ENCODE measurements at places on chromosomes 2 and 18. TPM values are rescaled to one million over a fixed set of nuclear protein-coding genes. Genes with fewer than 3 reads are reported as not detected.
A peak's percentile ranks its signal among the peaks of the same experiment; 100 is the strongest.

GRCh38 chr2:78261454-78261853, 739.3 kb upstream of the LRRTM4 start:
- DNase-seq = no peak

- no peak for DNase-seq
These were observed 363.1 kb downstream of the LRP1B start for GRCh38 chr2:141767691-141768090.

- DNase-seq = no peak
These were observed 18.9 kb downstream of the SAG start for GRCh38 chr2:233326500-233326899.

- DNase-seq = no peak
These were observed 93.3 kb downstream of the HNRNPLL start for GRCh38 chr2:38509314-38509946.

DNA sequence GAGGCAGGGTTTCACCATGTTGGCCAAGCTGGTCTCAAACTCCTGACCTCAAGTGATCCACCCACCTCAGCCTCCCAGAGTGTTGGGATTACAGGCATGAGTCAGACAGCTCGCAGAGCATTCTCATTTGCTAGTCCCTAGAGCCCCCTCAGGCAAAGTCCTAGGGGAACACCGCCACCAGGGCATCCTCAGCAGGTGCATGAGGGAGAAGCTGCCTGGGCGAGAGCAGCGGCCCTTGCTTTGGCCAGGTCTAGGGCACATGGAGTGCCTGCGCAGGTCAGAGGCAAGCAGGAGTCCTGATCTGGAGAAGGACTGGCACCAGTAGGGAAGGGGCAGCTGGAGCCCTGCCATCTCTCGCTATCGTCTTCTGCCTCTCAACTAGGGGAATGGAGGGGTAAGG, 32.4 kb downstream of the NGEF start:
- DNase-seq = no peak

- DNase-seq = no peak
These were observed 295.1 kb upstream of the RAB12 start for GRCh38 chr18:8314124-8314523.

DNA sequence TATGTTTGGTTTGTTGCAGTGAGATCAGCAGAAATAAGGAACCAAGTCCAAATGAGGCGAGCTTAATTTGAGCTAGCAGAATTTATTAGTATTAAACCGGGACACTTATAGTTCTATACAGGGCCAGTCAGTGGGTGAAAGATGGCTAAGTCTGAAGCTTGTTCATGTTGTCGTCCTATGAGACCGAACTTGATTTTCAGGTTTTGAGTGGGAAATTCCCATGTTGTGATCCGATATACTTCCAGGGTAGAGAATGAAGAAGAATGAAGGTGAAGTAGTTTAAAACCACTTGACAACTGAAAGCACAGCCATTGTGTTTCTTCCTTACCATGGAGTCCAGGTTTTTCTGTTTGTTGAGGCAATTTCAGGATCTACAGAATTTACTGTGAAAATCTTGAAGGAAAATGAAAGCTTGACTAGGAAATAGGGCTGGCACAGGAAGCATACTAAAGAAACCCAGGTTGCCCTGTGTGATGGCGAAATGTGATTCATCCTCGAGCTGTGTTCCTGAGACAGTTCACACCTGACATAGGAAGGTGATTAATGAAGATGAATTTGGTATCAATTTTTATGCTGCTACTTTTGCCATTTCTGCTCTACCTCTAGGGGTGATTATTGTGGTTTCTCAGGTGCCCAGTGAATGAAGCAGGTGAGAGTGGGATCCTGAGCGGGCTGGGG, 37.6 kb upstream of the MGAT5 start:
- no peak for DNase-seq

DNA sequence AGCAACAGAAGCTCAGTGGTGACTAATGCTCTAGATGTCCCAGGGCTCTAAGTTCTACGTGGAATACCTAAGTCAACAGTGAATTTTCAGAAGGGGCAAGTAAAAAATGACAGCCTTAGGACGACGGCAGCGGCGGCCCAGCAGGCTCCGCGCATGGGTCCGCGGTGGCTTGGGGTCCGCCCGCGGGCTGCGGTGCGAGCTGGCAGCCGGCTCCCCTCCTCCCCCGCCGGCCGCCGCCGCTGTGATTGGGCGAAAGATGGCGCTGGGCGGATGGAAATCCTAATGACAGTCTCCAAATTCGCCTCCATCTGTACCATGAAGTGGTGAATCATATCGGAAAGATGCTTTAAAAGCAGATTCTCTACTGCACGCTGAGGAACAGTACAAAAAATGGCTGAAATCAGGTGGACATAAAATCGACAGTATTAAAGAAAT, 74.7 kb downstream of the HNRNPLL start:
- no peak for DNase-seq

GRCh38 chr2:20411361-20411894, 35.4 kb upstream of the RHOB start:
- DNase-seq = peak; percentile 92

The APLF gene
- 8.2 TPM for total RNA-seq

GRCh38 chr2:18559531-18560030, 872 bp downstream of the RDH14 start:
- no peak for DNase-seq

DNA sequence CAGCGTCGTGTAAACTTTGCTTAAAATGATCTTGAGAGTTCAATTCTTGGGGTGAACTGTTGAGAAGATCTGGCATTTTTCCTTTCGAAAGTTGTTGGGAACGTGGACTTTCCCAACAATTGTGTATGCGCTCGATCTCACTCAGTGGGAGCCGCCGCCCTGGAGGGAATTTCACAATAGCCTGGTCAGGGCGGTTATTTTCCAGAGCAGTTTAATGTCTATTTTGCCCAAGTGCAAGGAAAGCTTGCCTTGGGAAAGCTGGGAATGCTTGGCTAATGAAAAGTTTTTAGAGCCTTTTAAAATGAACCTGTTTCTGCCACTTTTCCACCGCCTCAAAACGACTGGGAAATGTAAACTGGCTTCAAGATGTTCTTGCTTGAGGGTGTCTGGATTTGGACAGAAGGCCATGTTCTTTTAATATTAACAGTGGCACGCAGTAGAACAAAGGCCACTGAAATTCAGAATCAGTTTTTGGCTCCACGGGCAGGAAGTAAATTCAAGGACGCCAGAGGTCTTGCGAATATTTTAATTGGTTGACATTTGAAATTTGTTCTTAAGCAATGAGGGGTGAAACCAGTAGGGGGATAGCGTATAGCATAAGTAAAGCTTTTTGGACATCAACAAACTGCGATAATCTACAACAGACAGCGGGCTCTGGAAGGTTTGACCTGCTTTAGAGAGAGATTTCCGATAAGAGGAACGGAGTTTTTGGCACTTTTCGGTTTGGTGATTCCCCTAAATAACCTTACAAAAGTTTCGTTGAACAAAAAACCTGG, 1.2 kb downstream of the CFLAR start:
- peak; percentile 89 for DNase-seq

- no peak for DNase-seq
These were observed 69.9 kb downstream of the CHRNA1 start for GRCh38 chr2:174694196-174694878.

DNA sequence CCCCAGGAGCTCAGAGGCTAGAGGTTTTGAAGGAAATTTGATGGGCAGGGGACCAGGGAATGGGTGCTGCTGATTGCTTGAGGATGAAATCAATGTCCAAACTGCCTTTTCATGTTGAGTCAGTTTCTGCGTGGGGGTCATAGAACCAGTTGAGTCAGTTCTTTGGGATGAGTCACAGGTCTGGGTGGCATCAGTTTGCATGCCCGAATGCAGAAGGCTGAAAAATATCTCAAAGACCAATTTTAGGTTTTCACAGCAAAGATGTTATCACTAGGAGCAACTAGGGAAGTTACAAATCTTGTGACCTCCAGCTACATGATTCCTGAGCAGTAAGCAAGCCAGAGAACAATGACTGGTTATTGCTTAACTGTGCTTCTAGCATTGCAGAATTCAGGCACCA, 1135.1 kb upstream of the CRIM1 start:
- no peak for DNase-seq

- no peak for DNase-seq
These were observed 931.9 kb downstream of the DCDC2C start for GRCh38 chr2:4635289-4635688.

DNA sequence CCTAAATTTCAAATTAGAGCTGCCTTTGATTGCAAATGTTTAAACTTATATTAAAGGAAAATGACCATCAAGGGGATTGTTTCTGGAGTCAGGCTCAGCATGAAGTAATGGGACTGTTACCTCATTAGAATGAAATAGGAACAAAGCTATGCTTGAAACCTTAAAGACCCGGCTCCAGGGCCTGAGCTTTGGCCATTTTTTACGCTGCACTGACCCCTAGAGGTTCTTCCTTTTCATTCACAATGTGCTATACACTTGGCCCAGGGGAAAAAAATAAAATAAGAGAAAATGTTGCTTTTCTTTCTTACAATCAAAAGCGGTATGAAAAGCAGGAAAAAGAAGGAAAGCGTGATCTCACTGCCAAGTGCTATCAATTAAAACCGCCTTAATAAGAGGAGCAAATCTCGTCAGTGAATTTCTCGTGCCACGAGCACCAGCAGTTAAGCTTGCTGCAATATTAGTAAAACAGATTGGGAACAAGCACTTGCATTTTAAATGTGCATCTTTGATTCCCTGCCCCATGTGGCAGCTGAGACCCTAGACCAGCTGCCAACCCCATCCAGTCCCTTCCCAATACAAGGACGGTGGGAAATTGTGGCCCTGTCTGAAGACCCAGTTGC, 96.6 kb downstream of the MBD2 start:
- no peak for DNase-seq

GRCh38 chr2:30691948-30692828, 115.1 kb downstream of the CAPN13 start:
- peak; percentile 57 for DNase-seq

The GTF3C2 gene
- 19.1 TPM for total RNA-seq

The CYS1 gene
- total RNA-seq = 4.8 TPM

The GALNT3 gene
- 0.47 TPM for total RNA-seq

GRCh38 chr2:128493880-128494279, 175.2 kb upstream of the HS6ST1 start:
- DNase-seq = peak; percentile 26

DNA sequence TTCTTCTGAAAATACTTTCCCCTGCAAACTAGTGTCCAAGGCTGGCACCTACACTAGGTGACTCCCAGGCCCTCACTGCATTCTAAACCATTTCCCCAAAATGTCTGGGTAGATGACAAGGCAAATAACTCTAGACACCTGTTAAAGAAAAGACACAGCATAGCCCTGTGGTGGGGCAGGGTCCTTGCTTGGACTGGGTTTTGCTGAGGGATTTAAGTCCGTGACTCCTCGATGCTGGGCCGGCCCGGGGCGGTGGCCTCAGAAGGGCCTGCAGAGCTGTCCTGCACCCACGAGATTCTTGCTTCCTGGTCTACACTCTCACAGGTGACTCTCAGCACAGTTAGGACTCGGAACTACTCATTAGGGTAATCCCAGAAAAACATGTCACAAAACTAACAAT, 55.2 kb downstream of the MBP start:
- no peak for DNase-seq

GRCh38 chr2:9617749-9618148, 13.0 kb downstream of the YWHAQ start:
- DNase-seq = no peak

The ONECUT2 gene
- total RNA-seq = 0.04 TPM

DNA sequence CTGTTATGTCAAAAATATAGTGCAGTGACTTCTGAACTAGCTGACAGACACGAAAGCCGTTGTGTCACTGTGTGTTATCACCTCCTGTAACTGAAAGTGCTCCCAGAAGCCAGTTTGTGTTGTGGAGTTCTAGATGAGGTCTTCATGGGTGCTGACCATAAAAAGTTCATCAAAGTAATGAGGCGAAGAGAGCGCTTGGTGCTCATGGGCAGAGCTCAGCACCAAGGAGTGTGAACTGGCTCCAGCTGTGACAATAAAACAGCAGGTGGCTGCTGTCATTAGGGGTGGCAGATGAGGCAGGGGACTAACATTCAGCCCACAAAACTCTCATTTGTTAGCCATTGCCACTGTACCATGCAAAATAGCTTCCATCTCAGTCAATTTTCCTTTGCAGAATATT, 151.1 kb downstream of the ZNF407 start:
- no peak for DNase-seq

GRCh38 chr2:144343145-144343544, 176.8 kb downstream of the ZEB2 start:
- DNase-seq = no peak

DNA sequence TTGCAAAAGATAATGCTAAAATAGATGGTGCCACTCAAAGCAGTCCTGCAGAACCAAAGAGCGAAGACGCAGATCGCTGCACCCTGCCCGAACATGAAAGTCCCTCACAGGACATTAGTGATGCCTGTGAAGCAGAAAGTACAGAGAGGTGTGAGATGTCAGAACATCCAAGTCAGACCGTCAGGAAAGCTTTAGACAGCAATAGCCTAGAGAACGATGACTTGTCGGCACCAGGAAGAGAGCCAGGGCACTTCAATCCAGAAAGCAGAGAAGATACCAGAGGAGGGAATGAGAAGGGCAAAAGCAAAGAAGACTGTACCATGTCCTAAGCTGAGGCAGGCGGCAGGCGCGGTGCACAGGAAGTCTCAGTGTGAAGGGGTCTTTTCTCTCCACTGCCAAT, 34.8 kb upstream of the RBM44 start:
- DNase-seq = no peak

DNA sequence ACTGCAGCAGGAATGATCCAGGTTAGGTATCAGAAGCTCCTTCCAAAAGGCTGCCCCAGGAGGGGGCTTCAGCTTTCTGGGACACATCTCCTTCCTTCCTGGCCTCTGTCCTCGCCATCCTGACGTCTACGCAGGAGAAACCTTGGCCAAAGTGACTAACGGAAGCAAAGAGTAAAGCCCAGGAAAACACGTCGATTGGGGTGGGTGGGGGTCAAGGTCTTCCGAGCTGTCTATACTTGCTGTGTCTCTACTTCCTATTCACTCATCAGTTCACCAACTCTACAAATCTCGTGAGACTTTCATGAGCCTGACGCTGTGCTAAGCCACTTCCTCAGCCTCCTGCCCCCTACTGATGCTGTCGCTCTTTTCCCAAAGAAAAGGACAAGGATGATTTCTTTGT, 212.6 kb downstream of the TNS1 start:
- no peak for DNase-seq

DNA sequence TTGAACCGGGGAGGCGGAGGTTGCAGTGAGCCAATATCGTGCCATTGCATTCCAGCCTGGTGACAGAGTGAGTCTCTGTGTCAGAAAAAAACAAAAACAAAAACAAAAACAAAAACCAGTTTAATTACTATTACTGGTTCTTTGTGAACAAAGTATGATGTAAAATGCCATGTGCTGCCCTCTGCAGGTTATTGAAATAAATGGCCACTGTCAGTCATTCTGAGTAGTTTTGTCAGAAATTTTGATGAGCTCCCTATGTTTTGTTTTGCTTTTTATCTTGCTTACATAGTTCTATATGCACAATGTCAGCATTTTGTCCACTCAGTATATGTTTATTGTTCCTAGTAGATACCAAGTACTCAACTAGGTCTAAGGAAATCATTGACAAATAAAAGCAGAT, 423.6 kb upstream of the CHST9 start:
- DNase-seq = no peak

The NLRC4 gene
- 1.3 TPM for total RNA-seq

GRCh38 chr18:45826084-45826483, 609 bp downstream of the SIGLEC15 start:
- DNase-seq = no peak

The PDE11A gene
- not detected for total RNA-seq

GRCh38 chr2:121722479-121722878, 14.2 kb downstream of the NIFK start:
- DNase-seq = no peak

- DNase-seq = no peak
These were observed 48.0 kb downstream of the ABI2 start for GRCh38 chr2:203376173-203376572.
